ENCODE measurements at places on chromosomes 5 and 9.

DNA sequence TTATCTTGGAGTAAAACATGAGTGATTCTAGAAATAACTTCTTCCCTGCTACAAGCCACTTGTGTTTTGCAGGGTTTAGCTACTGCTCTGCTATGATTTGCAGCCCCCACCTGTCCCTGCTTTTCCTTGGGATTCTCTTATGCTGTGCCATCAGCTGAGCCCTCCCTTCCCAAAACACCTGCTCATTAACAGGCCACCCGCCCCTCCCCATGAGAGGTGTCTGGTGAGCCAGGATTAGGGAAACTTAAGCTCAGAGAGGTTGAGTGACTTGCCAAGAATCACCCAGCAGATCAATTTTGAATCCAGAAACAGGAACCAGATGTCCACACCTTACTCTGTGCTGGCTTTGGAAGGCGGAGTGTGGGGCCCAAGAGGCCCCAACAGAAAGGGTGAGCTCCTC, 111.7 kb upstream of the CXCL14 start:
- DNase-seq = no peak

GRCh38 chr9:1202512-1203280, 152.5 kb downstream of the DMRT2 start:
- no peak for DNase-seq

- no peak for DNase-seq
Observed at GRCh38 chr9:15421532-15421931, 1.1 kb upstream of the SNAPC3 start.

DNA sequence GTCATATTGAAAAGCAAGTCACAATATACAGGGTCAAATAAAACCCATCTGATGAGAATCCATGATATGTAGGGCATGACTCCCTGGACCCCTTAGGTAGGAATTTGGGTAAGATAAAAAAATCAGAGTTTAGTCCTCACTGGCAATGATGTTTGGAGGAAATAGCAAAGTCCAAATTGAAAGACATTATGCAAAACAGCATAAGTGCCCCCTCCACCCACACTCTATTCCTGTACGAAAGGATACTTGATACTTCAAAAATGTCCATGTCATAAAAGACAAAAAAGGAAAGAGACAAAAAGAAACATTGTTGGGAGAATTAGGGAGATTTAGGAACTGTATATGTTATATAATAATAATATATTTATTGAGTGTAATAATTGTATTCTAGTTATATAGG, 96.1 kb upstream of the RASGRF2 start:
- no peak for DNase-seq

DNA sequence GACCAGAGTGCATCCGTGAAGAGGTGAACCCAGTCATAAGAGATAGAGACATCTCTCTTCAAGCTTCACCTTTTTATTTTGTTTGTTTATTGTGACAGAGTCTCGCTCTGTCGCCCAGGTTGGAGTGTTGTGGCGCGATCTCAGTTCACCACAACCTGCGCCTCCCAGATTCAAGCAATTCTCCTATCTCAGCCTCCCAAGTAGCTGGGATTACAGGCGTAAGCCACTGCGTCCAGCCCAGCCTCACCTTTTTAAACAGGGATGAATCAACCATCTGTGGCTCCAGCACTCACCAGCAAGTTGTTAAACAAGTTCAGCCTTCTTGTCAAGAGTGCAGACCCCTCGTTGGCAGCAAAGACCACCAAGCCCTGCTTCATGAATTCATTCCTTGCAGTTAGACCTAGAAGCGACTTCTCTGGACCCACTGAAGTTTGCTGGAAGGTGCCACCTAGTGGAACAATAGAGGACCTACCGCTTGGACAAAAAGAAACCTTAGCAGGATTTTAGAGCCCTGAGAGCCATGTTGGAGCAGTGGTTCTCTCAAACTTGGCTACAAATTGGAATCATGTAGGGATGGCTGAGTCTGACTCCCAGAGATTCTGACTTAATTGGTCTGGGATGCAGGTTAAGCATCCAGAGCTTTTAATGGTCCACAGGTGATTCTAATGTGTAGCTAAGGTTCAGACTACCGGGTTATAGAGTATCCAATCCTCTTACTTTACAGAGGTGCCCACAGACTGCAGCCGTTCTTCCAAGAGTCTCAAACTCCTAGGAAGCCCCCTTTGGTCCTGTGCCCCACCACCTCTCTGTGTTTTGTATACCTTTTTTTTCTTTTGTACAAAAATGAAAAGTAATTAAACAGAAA, 10.5 kb upstream of the GALNT10 start:
- DNase-seq = peak; percentile 42

GRCh38 chr5:31847354-31847753, 208.4 kb downstream of the PDZD2 start:
- no peak for DNase-seq

DNA sequence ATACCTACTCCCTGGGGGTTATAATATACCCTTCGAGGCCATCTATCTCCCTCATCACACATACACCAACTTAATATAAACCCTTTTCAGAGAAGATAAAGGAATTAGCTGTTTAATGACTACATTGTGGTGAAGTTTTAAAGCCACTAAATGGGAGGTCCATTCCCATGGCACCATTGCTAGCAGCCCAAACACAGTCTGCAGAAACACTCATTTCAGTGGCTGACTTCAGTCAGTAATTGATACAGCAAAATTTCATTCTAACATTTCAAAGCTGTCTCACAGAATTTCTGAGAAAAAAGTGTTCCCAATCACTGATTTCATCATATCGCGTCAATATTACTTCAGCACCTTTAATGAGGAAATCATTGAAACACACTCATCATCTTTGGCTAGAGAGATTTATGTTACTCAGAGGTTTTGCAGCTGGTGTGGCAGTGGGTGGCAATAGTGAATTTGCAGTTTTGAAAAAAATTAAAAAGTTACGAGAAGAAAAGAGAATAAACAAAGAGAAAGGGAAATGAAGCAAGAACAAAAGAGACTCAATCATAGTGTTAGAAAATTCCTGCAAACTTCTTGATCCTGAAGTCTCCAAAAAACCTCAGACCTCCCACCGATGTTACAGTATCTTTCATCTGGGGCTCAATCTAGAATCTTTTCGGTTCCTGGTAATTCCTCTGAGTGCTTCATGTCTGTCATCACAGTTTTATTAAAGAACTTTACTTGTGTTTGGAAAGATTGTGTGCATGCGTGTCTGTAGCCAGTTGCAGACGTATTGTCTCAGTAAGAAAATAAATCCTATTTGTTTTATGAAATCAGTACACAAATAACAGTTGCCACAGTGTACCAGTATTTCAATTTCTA, 105.0 kb downstream of the ERCC6L2 start:
- no peak for DNase-seq

- DNase-seq = no peak
Observed at GRCh38 chr5:78779262-78779661, 130.7 kb upstream of the LHFPL2 start.

- no peak for DNase-seq
Observed at GRCh38 chr9:123390337-123391135, 34.5 kb downstream of the CRB2 start.

GRCh38 chr5:88813805-88814575, 69.0 kb downstream of the MEF2C start:
- no peak for DNase-seq

DNA sequence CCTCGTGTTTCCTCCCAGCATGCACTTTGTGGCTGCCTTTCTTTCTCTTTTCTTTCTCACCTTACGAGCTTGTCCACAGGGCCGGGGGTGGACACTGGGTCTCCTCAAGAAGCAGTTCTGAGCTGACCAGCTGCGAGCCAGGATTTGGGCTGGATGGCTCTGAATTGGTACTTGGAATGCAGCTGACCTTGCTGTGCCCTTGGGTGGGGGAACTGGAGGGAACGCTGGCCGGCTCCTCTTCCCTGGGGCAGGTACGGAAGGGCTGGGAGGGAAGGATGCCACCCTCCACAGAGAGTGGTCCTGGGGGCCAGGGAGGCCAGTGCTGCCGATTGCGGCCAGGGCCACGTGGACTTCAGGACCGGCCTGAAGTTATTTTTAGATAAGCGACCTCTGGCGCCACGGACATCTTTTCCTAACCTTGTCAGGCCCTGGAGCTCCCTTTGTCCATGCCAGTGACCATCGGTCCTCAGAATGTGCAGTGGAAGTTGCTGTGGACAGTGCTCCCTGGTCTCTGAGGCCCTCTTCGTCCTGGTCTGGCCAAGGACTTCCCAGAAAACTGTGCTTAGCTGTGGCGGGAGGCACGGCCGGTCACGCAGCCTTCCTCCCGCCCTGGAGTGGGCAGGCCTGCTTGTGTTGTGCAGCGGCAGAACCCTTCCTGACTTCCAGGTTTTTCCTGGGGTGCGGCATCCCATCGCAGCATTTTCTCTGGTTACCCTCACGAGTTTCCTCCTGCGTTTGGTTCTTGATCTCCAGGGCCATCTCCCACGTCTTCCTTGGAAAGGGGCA, 13.5 kb upstream of the AHRR start:
- DNase-seq = no peak

Measured in SHP77 (cell line).